ENCODE measurements at places on chromosomes 12 and 14. TPM values are rescaled to one million over a fixed set of nuclear protein-coding genes. Genes with fewer than 3 reads are reported as not detected.

The TBC1D30 gene
- polyA plus RNA-seq, result 0.67 TPM

The RFLNA gene
- not detected for polyA plus RNA-seq

The SLC16A7 gene
- 0.14 TPM for polyA plus RNA-seq

The RASSF9 gene
- 0.91 TPM for polyA plus RNA-seq

The RNASE7 gene
- not detected for polyA plus RNA-seq

The SYNE2 gene
- 2.8 TPM for polyA plus RNA-seq

The BCL11B gene
- polyA plus RNA-seq, result 0.42 TPM

The CABP1 gene
- polyA plus RNA-seq, result 0.15 TPM

The CCDC198 gene
- polyA plus RNA-seq, result 7.1 TPM

The C3AR1 gene
- polyA plus RNA-seq, result not detected

The CHGA gene
- polyA plus RNA-seq, result 0.70 TPM

The HOXC12 gene
- polyA plus RNA-seq, result not detected

The CCDC177 gene
- polyA plus RNA-seq, result not detected
